T-helper 2 cell treated with Interferon-gamma antibody and Interleukin-4, amounts not matched to agents 5 μg/mL and 100 μg/mL, for 36 hours (primary cell): ENCODE measurements at places on chromosomes 2 and 18.

DNA sequence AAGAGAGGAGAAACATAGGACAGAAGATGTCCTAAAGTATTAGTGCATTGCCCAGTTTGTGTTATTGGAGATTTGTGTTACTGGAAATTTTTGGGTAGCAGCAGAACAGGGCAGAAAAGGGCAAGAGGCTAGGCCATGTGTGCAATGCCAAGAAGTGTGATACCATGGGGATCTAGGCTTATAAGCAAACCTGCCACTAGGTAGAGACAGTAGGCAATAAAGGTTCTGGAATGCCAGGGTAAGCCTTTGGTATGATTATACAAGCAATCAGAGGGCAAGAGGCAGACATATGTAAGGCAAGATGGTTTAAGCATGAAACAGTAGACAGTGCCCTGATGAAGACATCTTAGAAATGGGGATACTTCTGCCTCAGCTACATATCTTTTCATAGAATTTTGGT lies 12.3 kb upstream of the CERS6 start:
- no peak for DNase-seq

- no peak for DNase-seq
Measured at GRCh38 chr2:133509777-133510176, 58.5 kb downstream of the NCKAP5 start.

- DNase-seq = no peak
Measured at GRCh38 chr2:8462899-8463648, 218.8 kb upstream of the ID2 start.

GRCh38 chr2:241256168-241256545 lies 59.3 kb downstream of the HDLBP start:
- DNase-seq = no peak

- no peak for DNase-seq
Measured at GRCh38 chr2:46309052-46309953, 12.1 kb downstream of the EPAS1 start.

- DNase-seq = no peak
Measured at GRCh38 chr2:239724851-239725550, 300.1 kb downstream of the NDUFA10 start.

GRCh38 chr18:22398464-22398863 lies 19.3 kb downstream of the CTAGE1 start:
- DNase-seq = no peak

DNA sequence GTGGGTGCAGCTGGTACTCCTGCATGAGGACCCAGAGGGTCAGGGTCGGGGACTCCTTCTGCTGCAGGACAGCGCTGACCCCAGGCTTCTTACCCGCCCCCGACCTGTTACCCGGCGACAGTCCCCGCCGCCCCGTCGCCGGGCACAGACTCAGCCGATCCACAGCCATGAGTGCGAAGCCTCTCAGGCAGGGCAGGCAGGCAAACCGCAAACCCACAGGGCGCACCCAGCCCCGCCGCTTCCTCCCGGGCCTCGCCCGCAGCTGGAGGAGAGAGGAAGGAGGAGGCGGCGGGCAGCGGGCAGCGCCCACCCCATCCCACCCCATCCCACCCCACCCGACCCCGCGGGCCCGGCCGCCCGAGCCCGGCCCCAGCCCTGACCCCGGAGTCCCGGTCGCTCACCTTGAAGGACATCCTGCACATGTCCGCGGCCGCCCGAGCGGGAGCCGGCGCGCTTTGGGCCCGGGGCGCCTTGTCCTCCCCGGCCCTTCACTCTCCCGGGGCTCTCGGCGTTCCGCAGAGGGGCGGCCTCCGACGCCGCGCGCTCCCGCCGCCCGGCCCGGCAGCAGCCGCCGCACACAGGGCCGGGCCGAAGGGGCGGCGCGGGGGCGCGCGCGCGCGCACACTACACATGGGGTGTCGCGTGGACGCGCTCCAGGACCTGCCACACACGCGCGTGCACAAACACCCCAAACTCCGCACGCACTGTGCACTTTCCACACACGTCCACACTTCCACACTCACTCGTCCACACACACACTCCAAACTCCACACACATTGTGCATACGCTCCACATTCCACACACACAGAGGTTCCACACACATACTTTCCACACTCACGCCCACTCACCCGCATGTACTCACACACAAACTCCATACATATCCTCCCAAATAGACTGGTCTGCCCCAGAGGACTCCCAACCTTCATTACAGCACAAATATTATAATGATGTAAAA lies at the start of gene ANKRD29:
ANKRD29 (minus strand) TSS at position 603 of the 955 bp plus-strand sequence; CDS start at position 422, 181 bp downstream.
- peak; percentile 47 for DNase-seq

DNA sequence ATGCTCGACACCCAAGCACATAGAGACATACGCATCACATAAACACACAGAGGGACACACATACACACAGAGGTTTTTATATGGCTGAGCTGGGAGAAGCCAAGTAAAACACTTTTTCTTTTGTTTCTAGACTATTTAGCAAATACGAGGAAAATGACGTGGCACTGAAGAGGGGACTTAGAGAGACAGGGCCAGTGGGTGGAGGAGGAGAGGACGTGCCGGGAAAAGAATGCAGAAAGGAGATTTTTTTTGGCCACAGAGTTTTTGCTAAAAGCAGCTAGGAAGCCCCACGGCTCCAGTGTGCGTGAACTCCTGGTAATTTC lies 168.5 kb upstream of the KLF7 start:
- DNase-seq = no peak

- peak; percentile 36 for DNase-seq
Measured at GRCh38 chr2:102000813-102001766, 9.3 kb downstream of the IL1R2 start.

DNA sequence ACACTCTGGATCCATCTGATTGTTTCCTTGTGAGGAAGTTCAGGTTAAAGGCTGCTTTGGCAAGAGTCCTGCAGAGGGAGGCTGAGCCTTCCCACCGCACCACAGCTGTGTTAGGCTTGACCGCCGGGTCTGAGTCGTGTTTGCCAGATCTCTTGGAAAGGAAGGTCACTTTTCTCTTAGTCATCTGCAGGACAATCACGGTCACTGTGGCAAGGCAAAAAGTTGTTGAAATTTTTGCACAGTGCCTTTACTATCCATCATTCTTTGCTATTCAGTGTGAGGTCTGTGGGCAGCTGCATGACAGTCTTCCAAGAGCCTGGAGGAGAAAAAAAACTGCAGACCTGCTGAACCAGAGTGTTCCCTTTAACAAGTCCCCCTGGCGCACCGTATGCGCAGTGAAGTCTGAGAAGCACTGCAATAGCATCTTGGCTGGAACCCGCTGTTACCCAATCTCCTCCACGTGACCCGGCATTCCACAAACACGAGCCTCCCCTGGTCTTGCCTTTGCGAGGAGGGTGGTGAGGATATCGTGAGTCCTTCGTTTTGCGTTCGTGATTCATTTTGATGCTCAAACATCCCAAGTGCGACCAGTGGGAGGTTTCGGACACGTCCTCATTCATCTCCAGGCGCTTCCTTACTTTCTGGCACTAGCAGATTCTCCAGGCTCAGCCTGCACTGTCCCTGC lies 23.0 kb downstream of the BIN1 start:
- no peak for DNase-seq

- DNase-seq = peak; percentile 7
Measured at GRCh38 chr2:196376984-196377877, 205.9 kb upstream of the STK17B start.

- no peak for DNase-seq
Measured at GRCh38 chr2:68248361-68248760, 4.0 kb downstream of the PPP3R1 start.

- DNase-seq = no peak
Measured at GRCh38 chr2:189880832-189881492, 96.7 kb downstream of the PMS1 start.

GRCh38 chr2:138061961-138062360 lies 97.7 kb downstream of the HNMT start:
- no peak for DNase-seq

- DNase-seq = peak; percentile 73
Measured at GRCh38 chr2:64646007-64646880, 7.5 kb downstream of the SERTAD2 start.

DNA sequence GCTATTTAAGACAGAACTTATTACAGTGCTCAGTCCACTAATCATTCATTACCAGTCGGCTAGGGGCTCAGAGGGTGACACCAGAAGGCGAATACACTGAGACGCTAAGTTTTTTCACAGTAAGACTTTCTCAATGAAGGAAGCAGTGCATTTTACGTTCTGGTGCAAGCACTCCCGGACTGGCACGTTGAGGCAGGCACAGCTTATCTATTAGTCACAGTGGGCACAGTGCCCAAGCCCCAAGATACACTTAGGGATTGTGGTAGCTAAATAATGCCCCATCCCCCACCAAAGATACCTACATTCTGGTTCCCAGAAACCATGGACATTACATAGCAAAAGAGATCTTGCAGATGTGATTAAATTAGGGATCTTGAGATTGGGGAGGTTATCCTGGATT lies 32.6 kb upstream of the BCL11A start:
- no peak for DNase-seq

- no peak for DNase-seq
Measured at GRCh38 chr18:46407486-46408166, 249.4 kb downstream of the LOXHD1 start.

GRCh38 chr2:170878505-170878904 lies 50.5 kb upstream of the GORASP2 start:
- DNase-seq = no peak

- DNase-seq = no peak
Measured at GRCh38 chr2:118386641-118387302, 298.5 kb downstream of the INSIG2 start.

DNA sequence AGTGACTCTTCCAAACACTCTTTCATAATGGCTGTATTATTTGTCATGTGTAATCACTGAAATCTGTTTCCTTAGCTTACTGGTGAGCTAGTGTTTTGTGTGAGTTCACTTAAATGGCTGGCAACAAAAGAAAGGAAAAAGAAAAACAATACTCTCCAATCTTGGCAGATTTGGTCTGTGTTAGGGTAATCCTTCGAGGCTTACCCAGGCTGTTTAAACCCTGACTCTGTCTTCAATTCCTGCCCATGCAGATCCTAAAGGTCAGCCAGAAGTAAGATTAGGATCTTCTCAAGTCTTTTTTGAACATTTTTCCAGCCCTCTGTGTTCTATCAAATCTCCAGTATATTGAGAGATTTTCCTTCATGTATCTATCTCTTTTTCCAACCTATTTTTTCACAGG lies 85.3 kb downstream of the CCDC178 start:
- no peak for DNase-seq

DNA sequence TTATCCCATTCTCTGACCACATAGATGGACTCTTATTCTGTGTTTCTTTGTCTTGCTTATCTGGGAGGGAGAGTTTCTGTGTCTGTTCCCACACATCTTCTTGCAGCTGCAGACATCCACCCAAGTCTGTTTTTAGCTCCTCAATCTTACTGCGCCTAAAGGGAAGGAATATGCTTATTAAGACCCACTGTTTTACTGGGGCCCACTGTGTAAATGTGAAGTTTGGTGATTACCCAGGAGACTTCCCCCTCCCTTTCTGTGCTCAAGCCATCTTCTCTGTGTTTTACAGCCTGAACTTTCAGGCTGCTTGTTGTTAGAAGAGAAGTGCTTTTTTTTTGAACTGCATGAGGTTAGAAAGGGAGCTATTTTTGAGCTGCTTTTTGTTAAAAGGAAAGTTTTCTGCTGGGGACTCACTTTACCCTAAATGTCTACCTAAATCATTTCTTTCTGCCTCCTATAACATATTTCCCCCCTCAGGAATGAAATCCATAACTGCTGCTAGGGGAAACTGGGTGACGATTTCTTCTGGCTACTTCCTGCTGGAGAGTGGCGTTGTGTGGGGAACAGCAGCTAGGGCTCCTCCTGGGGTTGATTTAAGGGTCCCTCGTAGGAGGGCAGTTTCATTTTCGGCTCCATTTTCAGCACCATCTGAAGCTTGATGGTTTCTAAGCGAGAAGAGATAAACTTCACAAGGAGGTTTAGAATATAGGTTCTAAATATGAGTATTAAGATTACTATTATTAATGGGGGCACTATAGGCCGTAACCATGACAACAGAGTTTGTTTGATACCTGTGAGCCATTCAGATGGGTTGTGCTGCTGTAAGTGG lies 39.5 kb upstream of the GMCL1 start:
- no peak for DNase-seq

DNA sequence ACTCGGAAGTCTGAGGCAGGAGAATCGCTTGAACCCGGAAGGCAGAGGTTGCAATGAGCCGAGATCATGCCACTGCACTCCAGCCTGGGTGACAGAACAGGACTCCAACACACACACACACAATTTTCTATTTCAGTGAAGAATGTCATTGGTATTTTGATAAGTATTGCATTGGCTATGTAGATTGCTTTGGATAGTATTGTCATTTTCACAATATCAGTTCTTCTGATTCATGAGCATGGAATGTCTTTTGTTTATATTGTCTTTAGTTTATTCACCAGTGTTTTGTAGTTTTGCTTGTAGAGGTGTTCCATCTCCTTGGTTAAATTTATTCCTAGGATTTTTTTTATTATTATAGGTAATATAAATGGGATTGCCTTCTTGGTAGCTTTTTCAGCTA lies 693.4 kb upstream of the SYT4 start:
- no peak for DNase-seq

- no peak for DNase-seq
Measured at GRCh38 chr2:174512345-174512744, 25.5 kb upstream of the GPR155 start.

- DNase-seq = no peak
Measured at GRCh38 chr2:33160191-33160590, 213.4 kb downstream of the LTBP1 start.

DNA sequence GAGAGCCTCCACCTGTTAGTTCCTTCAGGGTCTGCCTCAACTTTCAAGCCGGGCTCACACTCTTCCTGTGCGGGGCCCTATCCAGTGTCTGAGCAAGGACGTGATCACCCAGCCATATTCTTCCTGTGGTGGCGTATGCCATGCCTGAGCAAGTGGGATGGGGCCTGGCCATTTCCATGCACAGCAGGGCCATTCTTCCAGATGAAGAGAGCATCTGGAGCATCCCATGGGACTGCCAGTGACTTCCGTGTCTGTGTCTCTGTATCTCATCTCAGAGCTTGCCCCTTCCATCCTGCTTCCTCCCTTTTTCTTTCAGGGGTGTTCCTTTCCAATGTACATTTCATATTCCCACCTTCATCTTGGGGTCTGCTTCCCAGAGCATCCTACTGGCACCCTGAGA lies 20.2 kb downstream of the SCG2 start:
- DNase-seq = no peak

DNA sequence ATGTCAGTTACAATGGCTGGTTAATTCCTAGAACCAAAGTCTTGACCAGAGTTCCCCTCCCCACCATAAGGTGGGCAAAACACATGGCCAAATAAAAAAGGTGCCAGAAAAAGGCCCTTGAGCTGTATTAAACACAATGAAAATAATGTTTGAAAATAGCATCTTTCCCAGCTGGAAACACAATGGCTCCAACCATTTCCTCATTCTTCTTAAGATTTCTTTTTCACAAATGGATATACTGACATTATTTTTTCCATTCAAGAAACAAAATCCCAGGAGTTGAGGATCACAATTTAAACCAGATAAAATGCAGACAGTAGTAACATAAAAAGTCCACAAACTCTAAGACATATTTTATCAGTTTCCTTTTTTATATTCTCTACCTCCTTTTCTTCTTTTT lies 143.8 kb downstream of the EXOC6B start:
- no peak for DNase-seq
